ENCODE measurements at places on chromosomes 2 and 18. TPM values are rescaled to one million over a fixed set of nuclear protein-coding genes. Genes with fewer than 3 reads are reported as not detected.

CCDC74A gene
- 4.3 TPM for total RNA-seq

- no peaks in the 10 kb centered on the region for H3K4me1 ChIP-seq
- no peak overlapping the region for H3K4me3 ChIP-seq
- H3K36me3 ChIP-seq: no peaks in the 10 kb centered on the region
- peaks cover 38% of the 10 kb centered on the region for H3K27me3 ChIP-seq
- no peak overlapping the region for H3K27ac ChIP-seq
- DNase-seq: no peak
Measured at GRCh38 chr2:240199133-240199870, 58.8 kb upstream of the OTOS start.

GRCh38 chr18:22956226-22956625 is 23.1 kb downstream of the RBBP8 start:
- DNase-seq: no peak
- H3K4me3 ChIP-seq: no peak overlapping the region
- no peaks in the 10 kb centered on the region for H3K4me1 ChIP-seq
- no peaks in the 10 kb centered on the region for H3K27me3 ChIP-seq
- H3K36me3 ChIP-seq: peaks cover 9% of the 10 kb centered on the region

DNA sequence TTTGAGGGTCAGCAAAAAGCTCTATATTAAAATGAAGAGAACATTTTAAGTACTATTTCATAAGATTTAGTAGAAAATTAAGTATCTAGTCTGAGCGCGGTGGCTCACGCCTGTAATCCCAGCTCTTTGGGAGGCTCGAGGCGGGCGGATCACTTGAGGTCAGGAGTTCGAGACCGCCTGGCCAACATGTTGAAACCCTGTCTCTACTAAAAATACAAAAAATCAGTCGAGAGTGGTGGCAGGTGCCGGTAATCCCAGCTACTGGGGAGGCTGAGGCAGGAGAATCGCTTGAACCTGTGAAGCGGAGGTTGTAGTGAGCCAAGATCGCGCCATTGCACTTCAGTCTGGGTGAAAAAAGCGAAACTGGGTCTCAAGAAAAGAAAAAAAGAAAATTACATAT is 1.6 kb downstream of the USP14 start:
- H3K27me3 ChIP-seq: no peaks in the 10 kb centered on the region
- peaks cover 6% of the 10 kb centered on the region for H3K36me3 ChIP-seq
- DNase-seq: no peak
- H3K27ac ChIP-seq: peak overlapping the region; percentile 88
- peak overlapping the region; percentile 95 for H3K4me3 ChIP-seq

DNA sequence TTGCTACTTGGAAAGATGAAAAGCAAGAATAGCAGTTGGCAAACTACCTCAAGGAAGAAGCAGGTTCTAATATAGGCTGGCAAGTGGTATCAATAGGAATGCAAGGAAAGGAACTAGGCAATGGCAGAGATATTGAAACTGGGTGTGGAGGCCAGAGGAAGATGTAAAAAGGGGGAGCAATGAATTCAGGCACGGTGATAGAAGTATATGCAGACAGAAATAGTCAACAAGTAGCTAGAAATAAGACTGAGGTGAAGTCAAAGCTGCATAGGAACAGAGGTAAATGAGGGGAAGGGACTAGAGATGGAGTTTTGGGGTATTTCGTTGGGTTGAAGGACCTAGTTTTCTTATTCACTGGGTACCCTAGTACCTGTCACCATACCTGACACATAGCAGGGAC is 4.1 kb downstream of the PCBP1 start:
- peak overlapping the region; percentile 64 for H3K27ac ChIP-seq
- no peaks in the 10 kb centered on the region for H3K27me3 ChIP-seq
- peaks cover 61% of the 10 kb centered on the region for H3K4me1 ChIP-seq
- peak overlapping the region; percentile 68 for H3K4me3 ChIP-seq
- H3K36me3 ChIP-seq: peaks cover 26% of the 10 kb centered on the region

ALK gene
- total RNA-seq: 0.25 TPM

GRCh38 chr2:42851186-42851585 is 58.8 kb upstream of the HAAO start:
- H3K27me3 ChIP-seq: no peaks in the 10 kb centered on the region
- H3K4me3 ChIP-seq: no peak overlapping the region
- no peak overlapping the region for H3K27ac ChIP-seq

- H3K36me3 ChIP-seq: no peaks in the 10 kb centered on the region
- H3K27ac ChIP-seq: no peak overlapping the region
- H3K4me3 ChIP-seq: no peak overlapping the region
- H3K4me1 ChIP-seq: peaks cover 5% of the 10 kb centered on the region
- no peak for DNase-seq
Measured at GRCh38 chr2:200664770-200665494, 79.1 kb downstream of the AOX1 start.

Measured in activated T-cell treated with anti-CD3 and anti-CD28 coated beads, Interleukin-2, amount 50 U/mL, for 72 hours (primary cell).